ENCODE measurements at places on chromosomes 4 and X.

GRCh38 chr4:144954230-144954629, 143.8 kb downstream of the ANAPC10 start:
- DNase-seq = no peak

GRCh38 chr4:14336656-14337055, 665.6 kb upstream of the CPEB2 start:
- DNase-seq = no peak

DNA sequence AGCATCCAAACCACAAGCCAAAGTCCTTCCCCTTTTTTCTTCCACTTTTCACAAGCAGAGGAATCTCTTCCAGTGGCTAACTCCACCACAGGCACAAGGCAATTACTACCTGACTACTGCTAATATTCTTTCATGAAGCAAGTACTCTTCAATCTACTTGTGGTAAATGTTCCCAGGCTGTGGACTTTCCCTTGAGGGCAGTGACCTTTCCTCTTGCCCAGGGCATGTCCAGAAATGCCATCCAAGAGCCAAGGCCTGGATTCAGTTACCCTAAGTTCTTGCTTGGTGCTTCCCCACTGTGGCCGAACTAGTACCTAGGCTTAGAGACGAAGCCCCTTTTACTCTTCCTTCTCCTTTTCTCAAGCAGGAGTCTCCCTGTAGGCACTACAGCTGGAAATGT, 400.7 kb downstream of the DCAF12L2 start:
- no peak for DNase-seq

DNA sequence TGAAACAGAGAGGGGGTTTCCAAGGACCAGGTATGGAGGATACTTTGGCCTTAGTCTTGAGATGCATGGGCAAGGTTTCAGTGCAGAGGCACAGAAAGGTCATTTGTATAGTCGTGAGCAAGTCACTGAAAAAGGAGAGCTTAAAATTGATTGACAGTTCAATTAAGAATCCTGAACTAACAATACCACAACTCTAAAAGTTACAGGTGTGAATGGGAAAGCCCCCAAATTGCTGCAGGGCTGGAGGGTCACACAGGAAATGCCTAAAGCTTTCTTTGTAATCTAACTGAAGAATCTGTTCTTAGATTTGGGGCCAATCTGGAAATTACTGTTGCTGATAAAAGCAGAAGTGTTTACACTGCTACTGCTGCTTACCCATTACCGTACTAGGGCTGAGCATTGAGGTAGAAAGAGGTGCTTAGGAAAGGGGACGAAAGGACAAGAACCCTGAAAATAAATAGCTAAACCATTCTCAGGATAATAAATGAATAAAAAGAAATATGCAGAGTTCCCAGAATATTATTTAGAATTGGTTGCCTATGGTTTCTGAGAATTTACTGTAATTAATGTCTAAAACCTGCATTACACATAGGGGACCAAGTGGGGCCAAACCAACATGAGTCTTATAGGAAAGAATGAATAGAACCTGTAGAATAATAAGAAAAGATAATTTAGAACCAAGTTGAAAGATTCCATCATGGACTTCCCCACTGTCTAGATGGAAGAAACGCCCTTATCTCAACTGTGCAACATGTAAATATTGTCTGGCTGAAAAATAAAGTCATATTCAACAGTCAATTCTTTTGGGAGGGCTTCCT, 91.9 kb upstream of the PPP1R2C start:
- no peak for DNase-seq

DNA sequence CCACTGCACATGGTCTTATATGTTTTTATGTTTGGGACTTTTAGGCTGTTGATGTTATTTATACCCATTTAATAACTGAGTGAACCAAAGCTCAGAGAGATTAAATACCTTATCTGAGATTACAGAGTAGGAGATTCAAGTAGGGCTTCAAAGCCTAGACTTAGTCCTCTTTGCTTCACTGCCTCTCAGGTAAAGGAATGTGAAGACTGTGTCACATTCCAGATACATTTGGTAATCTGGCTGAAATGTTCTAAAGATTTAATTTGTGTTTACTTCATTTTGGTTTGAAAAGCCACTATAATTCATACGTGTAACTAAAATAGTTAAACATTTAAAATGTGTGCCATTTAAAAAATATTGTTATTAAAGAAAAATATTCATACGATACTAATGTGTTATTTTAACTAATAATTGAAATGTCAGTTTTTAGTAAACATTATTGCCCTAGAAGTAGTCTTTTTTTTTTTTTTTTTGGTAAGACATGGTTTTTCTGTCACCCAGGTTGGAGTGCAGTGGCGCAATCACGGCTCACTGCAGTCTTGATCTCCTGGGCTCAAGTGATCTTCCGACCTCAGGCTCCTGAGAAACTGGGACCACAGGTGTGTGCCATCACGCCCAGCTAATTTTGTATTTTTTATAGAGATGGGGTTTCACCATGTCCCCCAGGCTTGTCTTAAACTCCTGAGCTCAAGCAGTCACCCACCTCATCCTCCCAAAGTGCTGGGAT, 54.3 kb downstream of the WWC2 start:
- DNase-seq = no peak

GRCh38 chr4:46123913-46124755, at the start of gene GABRG1:
Gene GABRG1 (minus strand): TSS chr4:46124054. CDS start chr4:46123913, 141 bp downstream.
- DNase-seq = no peak

GRCh38 chr4:54276641-54277430, 47.7 kb downstream of the PDGFRA start:
- no peak for DNase-seq

- DNase-seq = no peak
Observed at GRCh38 chr4:148795156-148795864, 353.1 kb upstream of the NR3C2 start.

DNA sequence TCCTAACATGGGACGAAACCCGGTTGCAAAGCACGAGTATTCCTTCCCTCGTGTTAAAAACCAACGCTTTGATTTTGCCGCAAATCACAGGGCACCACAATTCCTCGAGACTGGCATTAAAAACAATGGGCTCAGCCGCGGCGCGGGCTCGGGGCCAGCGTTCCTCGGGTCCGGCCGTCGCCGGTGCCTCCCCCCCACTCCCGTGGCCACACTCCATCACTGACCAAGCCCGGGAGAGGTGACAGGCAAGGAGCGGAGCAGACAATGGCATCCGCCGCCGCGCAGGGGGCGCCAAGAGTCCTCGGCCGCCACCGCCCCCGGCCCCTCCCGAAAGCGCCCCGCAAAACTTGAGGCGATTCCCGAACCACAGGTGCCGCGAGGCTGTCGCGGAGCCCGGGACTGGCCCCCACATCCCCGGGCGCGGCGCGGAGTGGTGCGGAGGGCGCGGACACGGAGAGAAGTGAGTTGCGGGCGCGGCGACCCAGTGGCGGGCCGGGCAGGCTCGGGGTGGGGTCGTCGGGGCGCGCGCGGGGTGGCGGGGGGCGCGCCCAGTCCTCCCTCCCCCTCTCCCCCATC, 445 bp downstream of the AP1S2 start:
- DNase-seq = peak; percentile 34

All from T-cell (primary cell).